ENCODE measurements at places on chromosomes 6 and 20.
A peak's percentile ranks its signal among the peaks of the same experiment; 100 is the strongest.

GRCh38 chr6:125791151-125791819 lies 525 bp downstream of the NCOA7 start:
- DNase-seq: peak; percentile 55

DNA sequence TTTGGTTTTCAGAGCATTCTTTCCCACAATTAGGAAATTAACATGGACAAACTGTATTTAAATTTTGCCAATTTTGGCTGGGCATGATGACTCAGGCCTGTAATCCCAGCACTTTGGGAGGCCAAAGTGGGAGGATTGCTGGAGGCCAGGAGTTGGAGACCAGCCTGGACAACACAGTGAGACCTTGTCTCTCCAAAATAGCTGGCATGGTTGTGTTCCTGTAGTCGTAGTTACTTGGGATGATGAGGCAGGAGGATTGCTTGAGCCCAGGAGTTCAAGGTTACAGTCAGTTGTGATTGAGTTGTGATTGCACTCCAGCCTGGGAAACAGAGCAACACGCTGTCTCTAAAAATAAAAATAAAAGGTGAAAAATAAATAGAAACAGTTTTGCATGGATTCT lies 15.0 kb downstream of the PANK2 start:
- no peak for DNase-seq

- DNase-seq: no peak
Observed at GRCh38 chr20:32509639-32510066, 75.5 kb downstream of the NOL4L start.

DNA sequence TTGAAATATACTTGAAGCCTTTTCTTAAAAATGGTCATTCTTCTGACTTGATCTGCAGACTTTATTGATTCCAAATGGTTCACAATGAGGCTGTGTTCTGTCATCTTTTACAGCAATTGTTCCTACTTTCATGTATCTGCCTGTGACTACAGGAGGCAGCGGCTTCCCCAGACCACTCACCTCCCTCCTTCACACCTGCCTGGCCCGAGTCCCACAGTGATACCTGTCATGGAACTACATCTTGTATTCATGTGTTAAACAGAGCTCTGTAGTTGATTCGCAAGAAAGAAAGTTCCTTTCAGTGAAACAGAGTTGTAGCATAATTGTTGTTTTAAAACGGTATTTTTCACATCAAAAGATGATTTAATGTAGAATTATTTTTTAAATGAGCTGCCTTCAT lies 673.5 kb upstream of the AGPAT4 start:
- DNase-seq: no peak

- no peak for DNase-seq
Observed at GRCh38 chr6:32105433-32105832, 3.7 kb downstream of the TNXB start.

DNA sequence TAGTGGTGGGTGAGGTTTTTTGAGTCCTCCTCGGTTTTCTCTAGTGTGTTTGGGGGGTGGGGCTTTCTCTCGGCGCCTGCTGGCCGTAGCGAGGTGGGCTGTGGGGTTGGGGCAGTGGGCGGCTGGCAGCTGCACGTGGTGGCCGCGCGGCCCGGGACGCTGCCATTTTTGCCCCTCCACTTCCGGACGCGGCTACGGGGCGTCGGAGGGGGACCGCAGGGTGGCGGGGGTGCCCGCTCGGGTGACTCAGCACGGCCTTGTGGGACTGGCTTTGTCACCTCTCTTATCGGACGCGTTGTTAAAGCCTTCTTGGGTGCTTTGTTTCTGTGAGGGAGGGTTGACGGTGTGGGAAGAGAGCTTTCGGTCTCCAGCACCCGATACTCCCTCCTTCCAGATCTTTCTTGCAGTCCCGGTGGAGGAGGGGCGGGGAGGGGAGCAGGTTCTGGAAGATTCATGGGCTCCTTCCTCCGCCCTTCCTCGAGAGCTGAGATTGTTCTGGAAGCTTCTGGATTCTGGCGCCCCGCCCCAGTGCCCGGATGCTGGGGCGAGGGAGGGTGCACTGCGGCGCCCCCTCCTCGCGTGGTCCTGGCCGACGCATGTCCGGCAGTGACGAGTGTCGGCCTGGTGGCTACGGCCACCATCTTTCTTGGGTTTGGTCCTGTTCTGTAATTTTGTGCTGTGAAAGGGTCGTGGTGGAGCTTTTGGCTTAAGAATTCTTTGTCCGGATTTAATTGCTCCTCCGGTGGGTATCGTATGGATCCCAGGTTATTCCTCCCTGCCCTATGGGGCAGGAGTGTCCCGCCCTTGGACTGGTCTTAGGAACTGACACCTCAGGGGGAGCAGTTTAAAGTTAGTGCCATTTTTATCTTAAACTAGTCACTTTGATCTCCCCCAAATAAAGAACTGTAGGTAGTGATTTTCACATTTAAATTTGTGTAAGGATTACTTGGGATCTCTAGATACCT lies 719 bp downstream of the HSP90AB1 start:
- DNase-seq: no peak

DNA sequence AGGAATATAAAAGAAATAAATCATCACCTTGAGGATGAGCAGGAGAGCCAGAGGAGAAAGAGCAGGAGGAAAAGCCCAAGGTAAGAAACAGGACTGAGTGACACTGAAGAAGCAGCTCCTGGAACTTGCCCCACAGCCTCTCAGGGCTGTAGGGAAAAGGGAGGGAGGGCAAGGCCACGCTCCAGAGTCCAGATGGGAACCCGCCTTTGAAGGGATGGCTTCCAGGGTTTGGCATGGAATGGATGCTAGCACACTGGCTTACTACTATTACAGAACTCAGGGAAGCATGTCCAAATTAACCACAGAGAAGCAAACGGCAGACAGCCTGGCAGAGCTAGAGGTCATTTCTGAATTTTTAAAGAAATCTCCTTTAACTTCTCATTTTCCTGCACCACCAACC lies 26.8 kb downstream of the RALGAPA2 start:
- DNase-seq: no peak

- no peak for DNase-seq
Observed at GRCh38 chr20:43386878-43387277, 70.8 kb upstream of the SRSF6 start.

DNA sequence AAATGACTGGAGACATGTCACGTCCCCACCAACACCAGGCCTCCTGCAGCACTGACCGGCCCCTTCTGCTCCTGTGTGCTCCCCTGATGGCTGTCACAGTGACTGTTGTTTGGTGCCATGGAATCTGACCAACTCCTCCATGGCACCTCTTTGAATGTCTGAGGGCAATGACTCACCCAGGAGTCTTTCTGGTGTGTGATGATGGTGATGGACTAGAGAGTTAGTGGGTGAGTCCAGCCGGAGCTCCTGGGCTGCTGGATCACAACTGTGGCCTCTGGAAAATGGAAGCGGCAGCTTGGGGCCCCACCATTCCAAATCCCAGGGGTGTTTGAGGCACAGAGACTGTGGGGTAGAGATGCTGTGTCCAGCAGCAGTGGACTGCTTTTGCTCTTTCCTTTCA lies 133.3 kb downstream of the TFAP2C start:
- no peak for DNase-seq

Measured in NCI-H510A treated with DMSO at 0.1 percent for 48 hours (cell line).